Thyroid gland (tissue), 4 donors: ENCODE measurements at places on chromosomes 12 and 14.

DNA sequence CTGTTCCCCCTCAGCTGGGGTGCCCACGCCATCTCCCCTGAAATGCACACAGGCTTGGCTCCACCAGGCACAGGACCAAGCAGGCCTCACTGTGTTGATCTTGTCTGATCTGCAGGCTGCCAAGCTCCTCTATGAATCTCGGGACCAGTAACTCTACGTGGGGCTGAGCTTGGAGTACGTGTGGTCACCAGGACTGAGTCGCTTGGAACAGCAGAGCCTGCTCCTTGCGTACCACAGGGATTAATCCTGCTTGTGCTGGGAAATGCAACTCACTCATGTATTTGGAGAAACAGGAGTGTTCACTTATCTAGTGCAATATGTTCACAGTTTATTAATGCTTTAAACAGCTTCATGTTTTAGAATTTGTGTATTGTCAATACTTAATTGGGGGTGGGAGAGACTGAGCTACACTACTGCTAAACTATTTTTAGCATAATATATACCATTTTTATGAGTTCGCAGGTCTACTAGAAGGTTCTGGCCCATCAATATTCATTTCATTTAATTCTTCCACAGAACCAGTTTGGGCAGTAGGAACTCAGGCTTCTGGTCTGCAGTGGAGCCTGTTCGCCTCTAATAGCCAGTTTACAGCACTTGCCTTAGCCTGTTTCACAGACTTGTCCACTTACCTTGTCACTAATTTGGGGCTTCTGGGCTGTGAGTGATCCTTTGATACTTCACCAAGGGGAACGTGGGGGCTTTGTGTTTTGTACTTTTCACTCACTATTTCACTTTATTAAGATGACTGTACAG is 17.4 kb downstream of the ZFYVE21 start:
- no peak for DNase-seq

GRCh38 chr12:26255893-26256645 is 60.7 kb downstream of the SSPN start:
- no peak for DNase-seq

- no peak for DNase-seq
Measured at GRCh38 chr12:15407025-15407424, 84.7 kb downstream of the PTPRO start.

- DNase-seq, result peak; percentile 38
Measured at GRCh38 chr14:91911474-91912032, 35.9 kb downstream of the FBLN5 start.

- DNase-seq, result peak; percentile 45
Measured at GRCh38 chr12:124655698-124656516, 88.5 kb upstream of the NCOR2 start.

DNA sequence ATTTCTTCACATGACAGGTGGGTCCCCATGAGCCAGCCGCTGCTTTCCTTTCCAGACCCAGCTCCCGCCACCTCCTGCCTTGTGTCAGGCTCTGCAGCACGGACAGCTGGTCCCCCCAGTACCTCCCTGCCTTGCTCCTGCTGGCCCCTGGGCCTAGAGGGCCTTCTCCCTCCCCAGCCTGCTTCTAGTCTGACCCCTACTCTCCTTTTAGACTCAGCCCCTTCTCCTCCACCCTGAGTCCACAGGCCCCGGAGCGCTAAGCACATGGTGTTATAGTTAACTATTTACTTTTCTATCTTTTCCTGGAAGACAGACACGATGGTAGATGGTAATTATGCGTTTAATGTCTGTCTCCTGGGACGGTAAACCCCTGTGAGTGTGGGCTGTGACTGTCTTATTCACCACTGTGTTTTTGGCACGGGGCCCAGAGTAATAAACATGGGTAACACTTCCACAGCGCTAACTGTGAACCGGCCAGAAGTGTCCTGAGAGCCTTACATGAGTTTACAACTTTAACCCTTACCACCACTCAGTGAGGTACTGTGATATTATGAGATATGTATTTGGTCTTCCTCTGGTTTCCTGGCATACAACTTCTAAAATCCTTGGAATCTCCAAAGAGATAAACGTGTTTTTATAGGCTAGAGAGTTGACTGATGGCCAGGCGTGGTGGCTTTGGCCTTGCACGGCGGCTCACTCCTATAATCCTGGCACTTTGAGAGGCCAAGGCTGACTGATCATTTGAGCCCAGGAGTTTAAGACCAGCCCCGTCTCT is 41.2 kb downstream of the DGLUCY start:
- peak; percentile 76 for DNase-seq

DNA sequence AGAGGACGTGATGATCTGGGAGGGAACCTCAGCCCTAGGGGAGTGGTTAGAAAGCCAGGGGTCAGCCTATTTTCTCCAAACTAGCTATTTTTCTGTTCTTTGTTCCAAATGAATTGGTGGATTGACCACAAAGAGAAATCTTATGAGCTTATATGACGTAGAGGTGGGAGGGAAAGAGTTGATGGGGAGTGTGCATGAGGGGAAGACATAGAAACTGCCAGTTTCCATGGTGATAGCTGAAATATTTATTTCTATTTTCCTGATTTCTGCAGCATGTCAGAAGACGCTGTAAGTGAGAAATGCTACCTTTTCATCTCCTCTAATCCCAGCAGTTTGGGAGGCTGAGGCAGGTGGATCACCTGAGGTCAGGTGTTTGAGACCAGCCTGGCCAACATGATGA is 51.4 kb upstream of the CISTR start:
- DNase-seq, result no peak

GRCh38 chr14:20757965-20758364 is 10.2 kb upstream of the EDDM3B start:
- no peak for DNase-seq

GRCh38 chr12:132772606-132773005 is 11.0 kb upstream of the ANKLE2 start:
- DNase-seq, result no peak

- DNase-seq, result no peak
Measured at GRCh38 chr14:23538785-23539184, 12.8 kb downstream of the ZFHX2 start.

GRCh38 chr14:92986254-92987147 is 63.6 kb downstream of the CHGA start:
- DNase-seq, result peak; percentile 73

GRCh38 chr14:61765225-61765943 is 3.2 kb downstream of the SNAPC1 start:
- no peak for DNase-seq

GRCh38 chr12:106954462-106955376 is 988 bp upstream of the TMEM263 start:
- peak; percentile 25 for DNase-seq

- DNase-seq, result peak; percentile 13
Measured at GRCh38 chr12:25725931-25726330, 172.8 kb upstream of the LMNTD1 start.

- DNase-seq, result no peak
Measured at GRCh38 chr14:64119500-64119899, 174.7 kb downstream of the ESR2 start.

DNA sequence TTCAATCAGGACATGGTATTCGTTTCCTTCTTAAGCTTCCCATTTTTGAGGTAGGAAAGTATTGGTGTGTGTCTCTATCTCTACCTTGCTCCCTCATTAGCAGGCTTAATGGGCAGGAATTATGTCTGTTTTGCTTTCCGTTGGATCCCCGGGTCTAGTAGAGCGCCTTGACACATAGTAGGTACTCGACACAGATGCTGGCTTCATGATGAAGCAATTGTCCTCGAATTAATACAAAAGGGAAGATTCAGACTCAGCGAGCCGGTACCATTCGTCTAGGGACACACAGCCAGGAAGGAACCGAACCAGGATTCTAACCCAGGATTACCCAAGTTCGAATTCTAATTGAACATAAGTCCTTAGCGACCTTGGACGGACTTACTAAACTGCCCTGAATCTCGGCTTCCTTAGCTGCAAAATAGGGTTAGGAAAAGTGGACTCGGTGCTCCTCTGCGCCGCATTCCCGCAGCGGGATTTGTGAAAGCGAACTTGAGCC is 496 bp upstream of the ISCU start:
- no peak for DNase-seq

DNA sequence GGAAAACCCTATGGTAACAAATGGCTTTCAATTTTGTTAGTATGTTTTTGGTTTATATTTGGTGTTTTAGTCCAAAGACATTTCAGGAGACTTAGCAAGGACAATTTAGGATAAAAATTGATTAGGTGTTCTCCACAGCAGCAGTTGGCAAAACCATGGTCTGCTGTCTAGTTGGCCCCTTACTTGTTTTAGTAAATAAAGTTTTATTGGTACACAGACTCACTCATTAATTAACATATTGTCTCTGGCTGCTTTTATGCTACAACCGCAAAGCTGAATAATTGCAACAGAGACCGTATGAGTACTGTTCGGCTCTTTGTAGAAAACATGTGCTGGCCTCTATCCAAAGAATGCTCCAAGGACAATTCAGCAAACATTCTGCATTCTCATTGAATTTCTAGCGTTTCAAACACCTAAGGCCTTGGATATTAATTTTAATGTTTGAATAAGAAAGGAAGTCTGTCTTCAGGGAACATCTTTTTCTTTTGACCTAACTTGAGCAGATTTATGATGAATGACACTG is 77.7 kb downstream of the CCDC92 start:
- DNase-seq, result no peak

- no peak for DNase-seq
Measured at GRCh38 chr14:50845166-50845565, 14.2 kb upstream of the NIN start.

GRCh38 chr12:63882844-63883243 is 38.3 kb downstream of the SRGAP1 start:
- peak; percentile 70 for DNase-seq

- DNase-seq, result no peak
Measured at GRCh38 chr14:61296719-61297502, 15.8 kb upstream of the TMEM30B start.

- DNase-seq, result no peak
Measured at GRCh38 chr12:11797317-11797913, 147.9 kb downstream of the ETV6 start.

- peak; percentile 70 for DNase-seq
Measured at GRCh38 chr12:70365648-70366518, at the start of gene KCNMB4. KCNMB4 (plus strand) TSS chr12:70366290; CDS start chr12:70366735, 445 bp downstream.

DNA sequence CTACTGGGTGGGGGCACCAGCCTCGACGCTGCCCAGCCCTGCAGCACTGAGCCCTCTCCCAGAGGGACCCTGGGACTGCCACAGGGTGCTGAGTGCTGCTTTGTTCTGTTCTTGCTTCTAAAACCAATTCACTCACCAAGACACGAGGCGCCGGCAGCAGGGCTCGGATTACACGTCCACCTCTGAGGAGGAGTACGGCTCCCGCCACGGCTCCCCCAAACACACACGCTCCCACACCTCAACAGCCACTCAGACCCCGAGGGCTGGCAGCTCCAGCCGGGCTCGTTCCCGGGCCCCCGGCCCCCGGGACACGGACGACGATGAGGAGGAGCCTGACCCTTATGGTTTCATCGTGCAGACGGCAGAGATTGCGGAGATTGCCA is 24.3 kb downstream of the CEP170B start:
- no peak for DNase-seq

DNA sequence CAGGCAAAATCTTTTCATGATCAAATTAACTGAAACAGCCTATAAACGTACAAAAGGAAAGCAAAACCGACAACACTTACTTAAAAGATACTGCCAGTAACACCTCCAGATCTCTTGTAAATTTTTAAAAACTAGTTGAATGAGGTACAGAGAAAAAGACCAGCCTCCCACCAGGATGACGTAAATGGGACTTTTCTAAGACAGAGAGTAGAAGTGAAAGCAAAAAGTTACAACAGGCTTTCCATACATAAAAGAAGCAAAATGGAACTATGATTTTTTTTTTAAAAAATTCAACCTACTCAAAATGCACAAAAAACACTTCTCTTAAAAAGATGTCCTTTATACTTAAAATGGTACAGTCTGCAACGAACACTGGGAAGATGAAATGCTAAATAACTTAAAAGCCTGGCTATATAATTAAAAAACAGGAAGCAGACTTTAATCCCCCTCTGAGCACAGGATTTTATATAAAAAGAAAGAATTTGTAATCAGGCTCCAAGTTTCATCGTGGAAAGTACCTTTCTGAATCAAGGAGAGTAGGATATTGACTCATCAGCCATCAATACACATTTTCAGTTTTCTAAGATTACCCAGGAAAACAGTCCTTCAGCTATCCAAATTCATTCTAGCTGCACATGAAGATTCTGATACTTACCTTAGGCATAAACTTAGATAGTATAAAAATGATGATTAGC is 14.2 kb upstream of the MYO1A start:
- DNase-seq, result no peak

- DNase-seq, result no peak
Measured at GRCh38 chr14:61516964-61517653, 178.2 kb upstream of the HIF1A start.

GRCh38 chr14:24999157-24999556 is 50.8 kb downstream of the STXBP6 start:
- no peak for DNase-seq

DNA sequence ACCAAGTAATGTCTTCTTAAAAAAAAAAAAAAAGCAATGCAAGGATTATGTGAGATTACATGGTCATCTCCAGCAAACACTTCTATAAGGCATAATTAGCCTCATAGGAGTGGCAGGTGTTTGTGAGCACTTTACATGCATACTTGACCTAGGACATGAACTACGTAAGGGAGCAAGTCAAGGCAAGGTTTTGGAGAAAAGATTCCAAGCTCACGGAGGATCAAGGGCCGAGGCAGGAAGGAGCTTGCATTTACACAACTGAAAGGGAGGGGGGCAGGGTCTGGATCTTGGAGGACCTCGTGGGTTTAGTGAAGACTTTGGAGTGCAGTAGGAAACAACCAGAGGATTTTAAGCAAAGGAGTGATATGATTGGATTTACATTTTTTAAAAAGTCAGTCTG is 112.5 kb downstream of the CCER1 start:
- DNase-seq, result no peak

DNA sequence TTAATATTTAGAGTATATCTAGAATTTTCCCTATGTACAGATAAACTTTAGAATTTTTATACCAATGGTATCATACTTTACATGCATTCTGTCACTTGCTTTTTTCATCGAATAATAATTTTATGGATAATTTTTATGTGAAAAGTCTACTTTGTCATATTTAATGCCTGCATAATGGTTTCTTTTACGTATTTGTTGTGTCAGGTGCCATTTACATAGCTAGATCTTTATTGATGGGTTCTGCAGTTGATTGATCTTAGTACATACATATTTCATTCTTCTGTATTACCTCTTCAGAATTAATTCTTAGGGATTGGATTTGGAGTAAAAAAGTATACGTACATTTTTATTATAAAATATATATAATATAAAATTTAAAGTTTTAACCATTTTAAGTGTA is 77.7 kb upstream of the NEDD1 start:
- no peak for DNase-seq

DNA sequence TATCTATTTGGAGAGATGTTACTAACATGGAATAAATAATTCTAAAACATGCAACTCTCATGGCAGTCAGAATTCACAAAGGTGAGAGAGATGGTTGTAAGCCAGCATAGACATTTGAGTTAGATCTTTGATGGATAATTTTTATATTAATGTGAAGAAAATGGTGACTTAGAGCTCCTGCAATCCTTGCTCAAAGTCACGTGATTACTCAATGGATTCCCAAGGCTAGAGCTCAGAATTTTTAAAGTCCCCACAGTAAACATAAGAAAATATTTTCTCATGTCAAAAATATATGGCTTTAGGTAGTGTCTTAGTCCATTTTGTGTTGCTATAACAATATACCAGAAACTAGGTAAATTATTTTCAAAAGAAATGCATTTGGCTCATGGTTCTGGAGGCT is 281.5 kb upstream of the PRKD1 start:
- DNase-seq, result no peak
